ENCODE measurements at places on chromosomes 6 and 20.
A peak's percentile ranks its signal among the peaks of the same experiment; 100 is the strongest.

DNA sequence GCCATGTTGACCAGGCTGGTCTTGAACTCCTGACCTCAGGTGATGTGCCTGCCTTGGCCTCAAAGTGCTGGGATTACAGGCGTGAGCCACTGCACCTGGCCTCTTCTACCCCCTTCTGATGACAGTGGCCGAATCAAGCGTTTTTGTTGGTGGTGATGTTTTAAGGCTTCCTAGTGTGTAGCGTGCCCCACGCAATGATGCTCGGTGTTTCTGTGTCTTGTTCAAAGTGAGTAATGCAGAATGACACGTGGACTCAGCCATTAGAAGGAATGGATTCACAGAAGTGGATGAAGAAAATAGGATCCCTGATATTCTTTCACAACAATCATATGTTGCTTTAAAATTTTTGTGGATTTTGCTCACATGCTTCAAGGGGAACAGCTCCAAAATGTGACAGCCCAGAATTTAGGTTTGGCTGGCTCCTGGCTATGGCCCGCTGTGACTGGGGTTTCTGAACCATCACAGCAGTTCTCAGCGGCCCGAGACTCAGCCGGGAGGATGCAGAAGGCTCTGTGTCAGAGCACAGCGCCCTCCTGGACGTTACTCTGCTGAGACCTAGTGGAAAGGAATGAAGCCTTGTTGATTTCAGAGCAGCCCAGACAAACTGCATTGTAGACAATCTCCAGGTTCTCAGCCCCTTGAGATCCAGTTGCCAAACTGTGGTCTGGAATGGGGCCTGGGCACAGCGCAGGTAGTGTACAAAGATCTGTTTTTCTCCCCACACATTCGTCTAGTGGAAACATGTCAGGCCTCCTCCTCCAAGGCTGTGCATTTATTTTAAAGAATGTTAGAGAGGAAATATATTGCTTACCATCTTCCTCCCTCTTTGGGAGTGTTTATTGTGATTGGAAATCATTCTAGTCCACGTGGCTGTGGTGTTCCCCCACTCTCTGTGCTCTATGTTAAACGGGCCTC, 57.6 kb upstream of the TIAM2 start:
- no peak for DNase-seq

- DNase-seq = no peak
Observed at GRCh38 chr6:90637320-90637719, 50.4 kb upstream of the MAP3K7 start.

- DNase-seq = no peak
Observed at GRCh38 chr6:31336896-31337496, 20.0 kb downstream of the HLA-B start.

GRCh38 chr6:105562027-105562426, 159.1 kb upstream of the PREP start:
- no peak for DNase-seq

DNA sequence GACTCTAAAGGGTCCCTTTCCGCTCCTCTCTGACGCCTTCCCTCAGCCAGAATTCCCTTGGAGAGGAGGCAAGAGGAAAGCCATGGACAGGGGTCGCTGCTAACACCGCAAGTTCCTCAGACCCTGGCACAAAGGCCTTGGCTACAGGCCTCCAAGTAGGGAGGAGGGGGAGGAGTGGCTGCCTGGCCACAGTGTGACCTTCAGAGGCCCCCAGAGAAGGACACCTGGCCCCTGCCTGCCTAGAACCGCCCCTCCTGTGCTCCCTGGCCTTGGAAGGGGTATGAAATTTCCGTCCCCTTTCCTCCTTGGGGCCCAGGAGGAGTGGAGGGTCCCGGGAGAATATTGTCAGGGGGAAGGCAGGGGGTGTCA, 2.7 kb downstream of the VEGFA start:
- no peak for DNase-seq

- DNase-seq = no peak
Observed at GRCh38 chr6:147711476-147711875, 203.0 kb downstream of the SAMD5 start.

DNA sequence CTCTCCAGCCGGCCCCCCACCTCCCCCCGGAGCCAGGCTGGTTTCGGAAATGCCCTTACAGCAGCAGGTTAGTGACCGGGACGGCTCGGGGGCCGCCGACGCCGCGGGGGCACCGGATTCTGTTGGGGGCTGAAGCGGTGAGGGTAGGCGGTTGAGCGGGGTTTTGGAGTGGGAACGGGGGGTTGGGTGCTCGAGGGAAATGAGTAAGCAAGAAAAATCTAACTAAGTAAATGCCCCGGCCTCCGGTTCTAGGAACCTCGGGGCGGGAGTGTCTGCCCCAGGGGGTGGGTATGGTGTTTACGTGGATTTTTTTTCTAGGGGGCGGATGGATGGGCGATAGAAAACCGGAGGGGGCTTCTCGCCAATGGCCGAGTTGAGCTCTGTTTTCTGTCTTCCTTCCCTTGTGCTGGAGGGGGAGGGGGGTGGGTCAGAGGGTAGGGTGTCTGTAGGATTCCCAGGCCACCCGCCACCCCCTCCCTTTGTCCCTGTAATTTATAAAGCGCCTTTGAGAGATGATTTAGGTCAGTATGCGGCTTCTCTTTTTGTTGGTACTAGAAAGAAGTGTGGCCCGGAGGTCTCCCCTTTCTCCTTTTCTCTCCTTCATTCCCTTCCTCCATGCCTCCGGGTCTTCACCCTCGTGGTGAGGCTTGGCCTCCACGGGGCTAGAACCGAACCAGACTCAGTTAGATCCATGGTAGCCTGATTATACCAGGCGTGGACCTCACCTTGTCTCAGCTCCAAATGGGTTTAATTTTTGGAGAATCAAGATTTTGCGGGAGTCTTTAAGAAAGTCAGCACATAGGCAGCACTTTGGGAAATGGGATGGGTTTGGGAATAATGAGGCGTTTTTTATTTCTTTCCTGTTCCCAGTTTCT, 2.3 kb downstream of the E2F3 start:
- no peak for DNase-seq

DNA sequence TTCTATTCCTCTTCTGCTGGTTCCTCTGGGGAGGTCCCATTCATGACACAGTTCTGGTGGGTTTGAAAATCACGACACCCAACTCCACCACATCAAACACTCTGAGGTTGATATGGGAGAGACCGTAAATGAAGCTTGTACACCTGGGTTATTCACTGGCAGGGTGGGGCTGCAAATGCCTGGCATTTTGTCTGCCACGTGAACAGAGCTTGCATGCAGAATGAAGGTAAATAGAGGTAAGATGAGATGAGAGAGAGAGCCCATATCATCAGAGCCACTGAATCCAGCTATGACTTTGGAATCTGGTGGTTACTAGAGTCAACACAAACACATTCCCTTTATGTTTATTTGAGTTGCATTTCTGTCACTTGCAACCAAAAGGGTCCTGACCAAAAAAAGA, 97.4 kb downstream of the BANF2 start:
- DNase-seq = no peak

DNA sequence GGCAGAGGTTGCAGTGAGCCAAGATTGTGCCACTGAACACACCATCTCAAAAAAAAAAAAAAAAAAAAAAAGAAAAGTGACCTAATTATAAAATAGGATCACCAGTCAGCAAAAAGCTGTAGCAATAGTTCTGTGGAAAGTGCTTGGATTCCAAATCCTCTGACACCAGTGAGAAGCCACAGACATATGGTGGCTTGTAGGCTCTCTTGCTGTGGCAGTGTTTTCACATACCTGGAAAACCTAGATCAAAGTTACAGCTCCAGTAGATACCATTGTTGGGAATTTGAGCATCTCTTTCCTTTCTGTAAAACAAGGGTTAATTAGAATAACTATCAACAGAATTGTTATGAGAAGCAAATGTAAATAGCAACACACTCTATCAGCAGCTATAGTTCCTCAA, 4.1 kb downstream of the CCDC170 start:
- no peak for DNase-seq

- DNase-seq = no peak
Observed at GRCh38 chr6:137150072-137150471, 23.4 kb downstream of the IL22RA2 start.

DNA sequence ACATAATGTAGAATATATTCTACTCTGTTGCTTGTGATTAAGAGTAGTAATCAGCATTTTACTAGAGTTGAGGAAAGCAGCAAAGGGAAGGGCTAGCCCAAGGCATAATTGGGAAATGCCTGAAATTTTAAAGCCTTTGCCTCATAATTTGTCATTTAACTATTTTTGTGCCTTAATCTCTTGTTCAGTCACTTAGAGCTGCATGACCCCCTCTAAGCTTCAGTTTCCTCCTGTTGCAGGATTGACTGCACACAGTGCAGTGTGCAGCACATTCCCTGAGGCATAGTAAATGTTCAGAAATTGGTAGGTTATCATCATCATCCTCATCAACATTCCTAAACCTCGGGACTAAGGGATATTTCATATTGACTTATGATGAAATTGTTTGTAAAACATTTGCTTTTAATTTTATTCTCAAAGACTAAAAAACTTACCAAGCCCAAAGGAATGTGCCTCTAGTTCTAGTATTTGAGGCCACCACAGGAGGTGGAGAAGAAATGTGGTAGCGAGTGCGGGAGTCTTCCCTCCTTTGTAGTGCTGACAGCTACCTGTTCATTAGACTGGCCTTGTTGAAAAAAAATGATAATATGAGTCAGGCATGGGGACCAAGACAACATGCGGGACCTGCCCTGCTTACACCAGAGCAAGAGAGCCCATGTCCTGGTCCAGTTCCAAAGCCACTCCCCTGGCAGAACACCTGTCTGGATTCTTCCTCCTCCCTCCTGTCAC, 14.8 kb upstream of the TENT5A start:
- DNase-seq = no peak

GRCh38 chr6:15763837-15764236, 101.0 kb upstream of the DTNBP1 start:
- DNase-seq = peak; percentile 33

GRCh38 chr6:11217360-11218101, 14.9 kb downstream of the NEDD9 start:
- DNase-seq = no peak

DNA sequence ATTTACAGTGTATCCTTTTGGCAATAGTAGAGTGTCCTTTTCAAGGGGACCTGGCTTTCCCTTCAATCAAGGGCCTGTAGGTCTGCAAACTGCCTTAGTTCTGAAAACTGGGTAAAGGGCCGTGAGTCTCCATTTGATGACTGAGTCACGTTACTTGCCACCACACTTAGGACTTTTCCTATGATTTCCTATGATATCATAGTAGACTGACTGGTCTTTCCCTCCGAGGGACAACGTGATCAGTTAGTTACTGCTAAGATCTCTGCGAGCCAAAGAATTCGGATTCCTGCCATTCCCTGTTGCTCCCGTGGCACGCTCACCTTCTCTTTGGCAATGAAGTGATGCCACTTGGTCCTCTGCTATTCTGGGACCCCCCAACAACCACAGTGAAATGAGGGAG, 8.4 kb downstream of the ZNF831 start:
- DNase-seq = no peak

DNA sequence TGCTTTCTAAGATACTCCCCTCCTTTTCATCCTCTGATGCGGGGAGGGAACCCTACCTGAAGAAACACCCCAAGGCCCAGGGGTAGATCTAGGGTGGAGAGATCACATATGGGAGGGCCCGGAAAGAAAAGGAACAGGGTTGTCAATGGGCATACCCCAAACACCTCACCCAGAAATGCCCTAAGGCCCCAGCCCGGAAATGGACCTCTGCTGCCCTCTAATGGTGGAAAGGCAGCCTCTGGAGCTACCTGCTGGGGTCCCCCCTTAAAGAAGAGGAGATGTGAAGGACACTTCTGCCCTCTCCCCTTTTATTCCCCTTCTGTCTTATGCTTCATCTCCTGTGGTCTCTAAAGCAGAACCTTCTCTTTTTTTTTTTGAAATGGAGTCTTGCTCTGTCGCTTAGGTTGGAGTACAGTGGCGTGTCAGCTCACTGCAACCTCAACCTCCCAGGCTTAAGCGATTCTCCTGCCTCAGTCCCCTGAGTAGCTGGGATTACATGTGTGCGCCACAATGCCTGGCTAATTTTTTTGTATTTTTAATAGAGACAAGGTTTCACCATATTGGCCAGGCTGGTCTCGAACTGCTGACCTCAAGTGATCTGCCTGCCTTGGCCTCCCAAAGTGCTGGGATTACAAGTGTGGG, 458 bp upstream of the ARMC12 start:
- no peak for DNase-seq

Data from brain pericyte (primary cell).